Smooth muscle cell of bladder (primary cell): ENCODE measurements at places on chromosomes 6 and 20. TPM values are rescaled to one million over a fixed set of nuclear protein-coding genes. Genes with fewer than 3 reads are reported as not detected.

Gene GCNT2
- total RNA-seq: under 0.01 TPM in 1 of 2 replicates, not detected in the other

Gene NOTCH4
- 0.85 and 1.2 TPM in 2 replicates for total RNA-seq

Gene SLPI
- 2.3 and 2.6 TPM in 2 replicates for total RNA-seq

Gene VPS16
- total RNA-seq: 72.2 and 72.7 TPM in 2 replicates

Gene CTAGE9
- not detected in 2 replicates for total RNA-seq

Gene POLR1C
- total RNA-seq: 23.9 and 28.4 TPM in 2 replicates

Gene RSPH9
- 0.85 and 1.0 TPM in 2 replicates for total RNA-seq

Gene TSPO2
- total RNA-seq: not detected in 2 replicates

Gene CD2AP
- total RNA-seq: 16.2 and 16.7 TPM in 2 replicates

Gene DLK2
- total RNA-seq: 0.28 and 0.37 TPM in 2 replicates

Gene NKAIN2
- total RNA-seq: not detected in 2 replicates

Gene OR2H1
- 0.14 TPM in 1 of 2 replicates, not detected in the other for total RNA-seq

Gene HLA-DQB1
- not detected in 2 replicates for total RNA-seq

Gene APCDD1L
- total RNA-seq: 7.0 and 14.1 TPM in 2 replicates

Gene ERVFRD-1
- total RNA-seq: not detected in 2 replicates

Gene LST1
- not detected in 2 replicates for total RNA-seq

Gene PI3
- total RNA-seq: not detected in 2 replicates

Gene KCNB1
- total RNA-seq: under 0.01 TPM in 2 replicates

Gene RPP40
- 9.2 and 11.8 TPM in 2 replicates for total RNA-seq

Gene CPNE5
- 0.55 TPM in 1 of 2 replicates, not detected in the other for total RNA-seq

Gene DIDO1
- 25.6 and 30.0 TPM in 2 replicates for total RNA-seq

Gene OR12D3
- not detected in 2 replicates for total RNA-seq

Gene DAAM2
- total RNA-seq: 1.4 and 1.9 TPM in 2 replicates

Gene MLIP
- total RNA-seq: not detected in 2 replicates
